ENCODE measurements at places on chromosomes 3 and 15. TPM values are rescaled to one million over a fixed set of nuclear protein-coding genes. Genes with fewer than 3 reads are reported as not detected.

The GPR171 gene
- total RNA-seq: not detected

The MASP1 gene
- 319 TPM for total RNA-seq

The IL5RA gene
- total RNA-seq: not detected

The GOLGA8M gene
- 0.92 TPM for total RNA-seq

Data from smooth muscle cell of bladder (primary cell).